ENCODE measurements at places on chromosomes 1 and 21.
A peak's percentile ranks its signal among the peaks of the same experiment; 100 is the strongest.

- DNase-seq = no peak
Measured at GRCh38 chr1:179014123-179014522, 11.6 kb upstream of the FAM20B start.

- DNase-seq = no peak
Measured at GRCh38 chr1:27307874-27308598, 13.9 kb upstream of the TMEM222 start.

GRCh38 chr1:39105061-39105840, 79.1 kb downstream of the NDUFS5 start:
- DNase-seq = peak; percentile 53

DNA sequence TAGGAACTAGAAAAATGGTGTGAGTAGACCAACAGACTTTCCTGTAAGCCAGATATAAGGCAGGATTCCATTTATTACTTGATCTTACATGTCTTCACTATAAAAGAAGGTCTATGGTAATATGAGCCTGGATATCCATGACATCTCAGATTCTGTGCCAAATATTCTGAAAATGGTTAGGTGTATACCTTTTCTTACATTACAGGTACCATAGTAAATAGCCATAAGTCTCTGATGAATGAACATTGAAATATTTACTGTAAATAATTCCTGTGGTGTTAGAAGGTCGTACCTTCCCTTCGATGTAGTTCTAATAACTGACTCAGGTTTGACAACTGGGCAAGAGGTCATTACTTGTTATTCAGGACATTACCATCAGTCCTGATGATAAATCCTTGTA, 657.9 kb downstream of the BRINP3 start:
- DNase-seq = no peak

DNA sequence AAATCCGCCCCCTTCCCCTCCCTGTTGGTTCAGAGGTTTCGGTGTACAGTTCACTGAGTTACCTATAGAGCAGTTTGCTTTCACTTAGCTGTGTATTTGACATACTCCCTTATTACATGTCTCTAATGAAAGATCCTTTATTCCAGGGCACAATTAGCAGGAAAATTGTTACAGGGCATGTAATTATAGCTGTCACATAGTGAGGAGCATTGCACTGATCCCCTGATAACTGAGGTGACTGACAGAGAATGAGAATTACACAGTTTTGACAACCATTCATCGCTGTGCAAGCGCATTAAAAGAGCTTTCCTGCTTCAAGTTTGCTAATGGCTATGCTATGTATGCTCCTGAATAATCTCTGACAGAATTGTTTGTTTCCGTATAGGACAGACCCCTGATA, 26.9 kb downstream of the DAP3 start:
- no peak for DNase-seq

DNA sequence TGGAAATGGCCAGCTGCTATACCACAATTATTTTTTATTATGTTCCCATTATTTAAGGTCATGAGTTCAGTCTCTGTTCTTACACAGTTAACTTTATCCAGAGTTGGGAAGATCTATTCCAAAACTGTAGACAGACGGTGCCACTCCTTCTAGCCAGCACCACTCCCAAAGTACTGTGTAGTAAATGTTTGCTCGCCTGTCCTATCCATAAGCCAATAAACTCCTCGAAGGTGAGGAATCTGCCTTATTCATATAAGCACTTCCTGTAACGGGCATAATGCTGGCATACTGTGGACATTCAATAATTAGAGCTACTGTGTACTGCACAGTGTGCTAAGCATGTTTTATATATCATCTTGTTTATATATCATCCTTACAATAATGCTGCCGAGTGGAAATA, 26.1 kb upstream of the STMN1 start:
- DNase-seq = no peak
